ENCODE measurements at places on chromosomes 7 and 10.

DNA sequence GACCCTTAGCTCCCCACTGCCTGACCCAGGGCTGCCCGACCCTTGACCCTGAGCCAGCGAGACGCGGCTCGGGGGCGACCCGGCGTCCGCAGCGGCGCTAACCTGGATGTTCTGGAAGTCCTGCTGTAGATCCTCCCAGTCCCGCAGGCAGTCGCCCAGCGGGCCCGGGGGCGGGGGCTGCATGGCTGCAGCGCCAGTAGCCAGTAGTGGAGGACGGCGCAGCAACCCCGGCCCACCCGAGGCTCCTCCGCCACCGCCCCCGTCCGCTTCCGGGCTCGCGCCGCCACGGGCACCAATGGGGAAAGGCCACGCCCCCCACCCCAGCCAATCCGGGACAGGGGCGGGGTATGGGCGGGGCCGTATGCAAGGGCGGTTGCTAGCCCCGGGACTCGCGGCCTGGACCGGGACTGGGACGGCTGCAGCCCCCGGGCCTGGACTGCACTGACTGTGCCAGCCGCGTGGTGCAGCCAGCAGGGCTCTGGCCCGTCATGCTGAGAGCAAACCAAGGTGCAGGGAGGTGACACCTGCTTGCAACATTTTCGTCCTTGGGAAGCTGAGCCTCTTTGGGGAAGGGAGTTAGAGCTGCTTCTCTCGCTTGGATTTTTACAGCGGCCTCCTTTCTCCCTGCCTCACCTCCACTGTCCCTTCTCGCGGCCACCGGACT is at the start of gene TMEM120A:
TSS of gene TMEM120A (minus strand) at position 208 of the 664 bp plus-strand sequence. CDS start at position 183, 25 bp downstream.
- peaks cover 14% of the 10 kb centered on the region for H3K4me1 ChIP-seq
- peak within 1 kb of the TSS; percentile 71 for H3K4me3 ChIP-seq
- no peaks in the 10 kb centered on the region for H3K27me3 ChIP-seq
- H3K36me3 ChIP-seq, result peaks cover 16% of the 10 kb centered on the region

DNA sequence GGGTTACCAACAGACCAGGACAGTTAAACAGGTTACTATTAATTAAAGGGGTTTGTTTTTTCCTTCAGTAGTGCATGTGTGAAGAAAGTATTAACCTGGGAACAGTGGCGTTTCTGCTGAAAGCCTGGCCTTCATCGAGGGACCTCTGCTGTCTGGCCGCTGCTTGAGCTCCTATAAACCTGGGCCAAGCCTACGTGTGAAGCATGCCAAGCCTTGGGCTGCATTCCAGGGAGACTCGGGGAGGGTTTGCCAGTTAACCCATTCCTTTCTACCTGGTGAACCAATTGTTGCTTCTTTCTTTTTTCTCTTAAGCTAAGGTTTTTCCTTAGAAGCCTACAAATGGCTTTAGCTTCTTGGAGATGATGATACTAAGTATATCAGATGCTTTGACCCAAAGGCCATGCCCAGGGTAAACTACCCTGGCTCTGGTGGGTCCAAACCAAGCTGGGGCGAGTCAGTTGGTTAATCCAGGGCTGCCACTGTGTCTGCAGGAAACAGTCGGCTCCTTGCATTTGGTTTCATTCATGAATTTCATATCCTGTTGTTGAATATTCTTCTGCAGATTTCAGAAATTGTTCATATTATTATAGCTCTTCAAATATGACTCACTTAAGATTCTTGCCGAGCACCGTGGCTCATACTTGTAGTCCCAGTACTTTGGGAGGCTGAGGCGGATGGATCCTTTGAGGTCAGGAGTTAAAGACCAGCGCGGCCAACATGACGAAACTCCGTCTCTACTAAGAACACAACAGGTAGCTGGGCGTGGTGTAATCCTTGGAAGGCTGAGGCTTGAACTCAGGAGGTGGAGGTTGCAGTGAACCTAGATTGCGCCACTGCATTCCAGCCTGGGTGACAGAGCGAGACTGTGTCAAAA is 23.8 kb downstream of the PFKP start:
- peak; percentile 26 for DNase-seq
- peaks cover 76% of the 10 kb centered on the region for H3K36me3 ChIP-seq
- H3K27ac ChIP-seq, result peak overlapping the region; percentile 87

GRCh38 chr7:102463841-102464576 is 654 bp downstream of the ALKBH4 start:
- H3K4me1 ChIP-seq, result peaks cover 20% of the 10 kb centered on the region
- H3K27me3 ChIP-seq, result no peaks in the 10 kb centered on the region
- peak overlapping the region; percentile 93 for H3K4me3 ChIP-seq
- peak overlapping the region; percentile 81 for H3K27ac ChIP-seq

- DNase-seq, result no peak
- peaks cover 2% of the 10 kb centered on the region for H3K36me3 ChIP-seq
- no peaks in the 10 kb centered on the region for H3K27me3 ChIP-seq
- H3K4me3 ChIP-seq, result no peak overlapping the region
Measured at GRCh38 chr7:25031432-25031831, 51.5 kb upstream of the OSBPL3 start.

DNA sequence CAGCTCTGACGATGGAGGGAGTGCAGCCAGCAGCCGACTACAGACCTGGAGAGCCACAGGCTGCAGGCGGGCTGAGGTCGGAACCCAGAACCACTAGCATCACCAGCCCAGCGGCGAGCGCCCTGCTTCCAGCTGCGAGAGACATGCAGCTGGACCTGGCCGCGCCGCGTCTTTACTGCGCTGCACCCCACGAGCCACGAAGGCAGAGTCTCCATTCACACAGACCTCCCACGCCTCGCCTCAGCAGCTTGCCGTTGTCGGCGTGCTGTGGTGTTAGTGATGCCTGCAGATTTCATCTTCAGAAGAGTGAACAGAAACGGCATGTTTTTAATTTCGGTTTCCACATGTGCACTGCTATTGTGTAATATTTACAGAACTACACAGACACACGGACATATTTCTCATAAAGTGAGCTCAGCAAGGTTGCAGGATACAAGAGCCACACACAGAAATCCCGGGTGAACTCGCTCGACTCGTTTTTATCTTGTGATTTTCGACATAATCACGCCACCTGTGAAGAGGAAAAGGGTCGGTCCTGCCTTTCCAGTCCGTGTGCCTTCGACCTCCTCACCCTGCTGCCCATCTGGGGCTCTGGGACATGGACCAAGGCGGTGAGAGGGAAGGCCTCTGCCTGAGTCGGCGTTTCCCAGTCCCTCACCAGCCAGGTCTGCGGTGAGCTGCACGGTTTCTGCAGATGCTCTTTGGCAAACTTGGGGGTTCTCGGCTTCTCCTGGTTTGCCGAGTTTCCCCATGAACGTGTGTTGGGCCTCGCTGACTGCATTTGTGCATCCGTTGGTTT is 252.2 kb downstream of the ELFN1 start:
- DNase-seq, result peak; percentile 73
- H3K27ac ChIP-seq, result peak overlapping the region; percentile 31
- H3K4me3 ChIP-seq, result peak overlapping the region; percentile 37
- H3K4me1 ChIP-seq, result peaks cover 75% of the 10 kb centered on the region
- no peaks in the 10 kb centered on the region for H3K27me3 ChIP-seq
- peaks cover 9% of the 10 kb centered on the region for H3K36me3 ChIP-seq

GRCh38 chr10:10092581-10092980 is 925.1 kb upstream of the CELF2 start:
- no peak overlapping the region for H3K27ac ChIP-seq
- no peaks in the 10 kb centered on the region for H3K4me1 ChIP-seq
- no peak for DNase-seq
- H3K36me3 ChIP-seq, result no peaks in the 10 kb centered on the region
- no peaks in the 10 kb centered on the region for H3K27me3 ChIP-seq

GRCh38 chr10:132186488-132187429 is at the start of gene DPYSL4:
Gene DPYSL4, plus strand, starts transcription at chr10:132186948. Its CDS starts 116 bp downstream, at chr10:132187064.
- peaks cover 4% of the 10 kb centered on the region for H3K4me1 ChIP-seq
- peak; percentile 23 for DNase-seq
- H3K27ac ChIP-seq, result no peak within 1 kb of the TSS
- H3K4me3 ChIP-seq, result peak within 1 kb of the TSS; percentile 59

DNA sequence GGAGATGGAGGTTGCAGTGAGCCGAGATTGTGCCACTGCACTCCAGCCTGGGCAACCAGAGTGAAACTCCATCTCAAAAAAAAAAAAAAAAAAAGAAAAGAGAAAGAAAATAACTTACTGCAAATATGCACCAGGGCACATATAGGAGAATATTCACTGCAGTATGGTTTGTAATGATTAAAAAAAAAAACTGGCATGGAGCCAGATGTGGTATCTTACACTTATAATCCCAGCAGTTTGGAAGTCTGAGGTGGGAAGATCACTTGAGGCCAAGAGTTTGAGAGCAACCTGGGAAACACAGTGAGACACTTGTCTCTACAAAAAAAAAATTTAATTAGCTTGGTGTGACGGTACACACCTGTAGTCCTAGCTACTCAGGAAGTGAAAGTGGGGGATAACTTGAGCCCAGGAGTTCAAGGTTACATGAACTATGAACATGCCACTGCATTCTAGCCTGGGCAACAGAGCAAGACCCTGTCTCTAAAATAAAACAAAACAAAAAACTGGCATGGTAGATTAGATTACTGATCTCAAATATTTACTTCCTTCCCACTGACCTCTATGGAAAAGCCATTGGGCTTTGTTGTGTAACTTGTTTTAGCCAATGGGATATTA is 85.6 kb downstream of the MICU1 start:
- no peak overlapping the region for H3K27ac ChIP-seq
- H3K36me3 ChIP-seq, result peaks cover 42% of the 10 kb centered on the region
- no peaks in the 10 kb centered on the region for H3K27me3 ChIP-seq
- DNase-seq, result no peak

GRCh38 chr10:46090258-46090812 is 44.3 kb upstream of the MSMB start:
- peaks cover 15% of the 10 kb centered on the region for H3K4me1 ChIP-seq
- H3K36me3 ChIP-seq, result no peaks in the 10 kb centered on the region
- no peak overlapping the region for H3K4me3 ChIP-seq
- H3K27me3 ChIP-seq, result no peaks in the 10 kb centered on the region
- no peak overlapping the region for H3K27ac ChIP-seq

DNA sequence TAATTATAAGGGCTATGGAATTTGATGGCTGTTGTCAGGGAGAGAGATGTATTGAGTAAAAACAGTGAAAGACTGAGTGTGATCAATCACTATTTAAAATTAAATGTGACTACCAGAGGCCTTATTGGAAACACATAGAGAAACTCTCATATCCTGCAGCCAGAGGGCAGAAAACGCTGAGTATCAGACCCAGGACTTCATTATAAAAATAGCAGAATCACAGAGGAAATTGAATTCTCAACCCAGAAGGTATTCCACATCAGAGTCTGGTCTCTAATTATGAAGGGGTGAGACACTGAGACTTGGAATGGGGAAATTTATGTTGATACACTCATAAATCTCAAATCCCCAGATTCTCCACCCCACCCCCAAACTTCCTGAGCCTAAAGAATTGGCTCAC is 69.5 kb upstream of the IL6 start:
- H3K27me3 ChIP-seq, result peaks cover 21% of the 10 kb centered on the region
- H3K36me3 ChIP-seq, result no peaks in the 10 kb centered on the region
- peaks cover 8% of the 10 kb centered on the region for H3K4me1 ChIP-seq
- H3K4me3 ChIP-seq, result no peak overlapping the region

DNA sequence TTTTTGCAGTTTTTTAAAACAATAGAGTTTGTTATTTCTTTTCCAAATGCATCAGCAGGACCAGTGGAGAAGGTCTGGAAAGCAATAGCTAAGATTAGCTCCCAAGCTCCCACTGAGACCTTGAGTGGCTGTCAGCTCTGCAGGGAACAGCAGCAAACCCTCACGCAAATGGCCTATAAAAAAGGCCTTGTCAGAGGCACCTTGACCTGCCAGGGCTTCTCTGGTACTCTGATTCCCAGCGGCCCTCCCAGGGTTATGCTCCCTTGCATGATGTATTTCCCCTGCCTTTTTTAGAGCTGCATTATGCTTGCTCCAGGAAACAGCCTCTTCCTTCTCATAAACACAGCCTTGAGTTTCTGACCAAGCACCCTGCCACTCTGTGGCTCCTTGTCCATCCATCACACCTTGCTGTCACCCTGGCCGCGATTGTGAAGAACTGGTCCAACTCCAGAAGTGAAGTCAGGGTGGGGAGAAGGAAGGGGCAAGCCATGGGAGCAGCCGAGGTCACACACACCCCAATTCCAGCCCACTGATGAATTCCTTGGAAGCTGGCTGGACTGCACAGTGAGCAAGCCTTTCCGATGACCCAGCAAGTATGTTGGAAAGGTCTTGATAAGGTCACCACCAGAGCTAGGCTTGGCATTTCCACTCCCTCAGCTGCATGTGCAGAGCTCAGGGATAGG is 35.3 kb upstream of the NKX2-3 start:
- no peaks in the 10 kb centered on the region for H3K4me1 ChIP-seq
- H3K27ac ChIP-seq, result no peak overlapping the region
- H3K36me3 ChIP-seq, result no peaks in the 10 kb centered on the region
- no peak for DNase-seq
- no peak overlapping the region for H3K4me3 ChIP-seq

DNA sequence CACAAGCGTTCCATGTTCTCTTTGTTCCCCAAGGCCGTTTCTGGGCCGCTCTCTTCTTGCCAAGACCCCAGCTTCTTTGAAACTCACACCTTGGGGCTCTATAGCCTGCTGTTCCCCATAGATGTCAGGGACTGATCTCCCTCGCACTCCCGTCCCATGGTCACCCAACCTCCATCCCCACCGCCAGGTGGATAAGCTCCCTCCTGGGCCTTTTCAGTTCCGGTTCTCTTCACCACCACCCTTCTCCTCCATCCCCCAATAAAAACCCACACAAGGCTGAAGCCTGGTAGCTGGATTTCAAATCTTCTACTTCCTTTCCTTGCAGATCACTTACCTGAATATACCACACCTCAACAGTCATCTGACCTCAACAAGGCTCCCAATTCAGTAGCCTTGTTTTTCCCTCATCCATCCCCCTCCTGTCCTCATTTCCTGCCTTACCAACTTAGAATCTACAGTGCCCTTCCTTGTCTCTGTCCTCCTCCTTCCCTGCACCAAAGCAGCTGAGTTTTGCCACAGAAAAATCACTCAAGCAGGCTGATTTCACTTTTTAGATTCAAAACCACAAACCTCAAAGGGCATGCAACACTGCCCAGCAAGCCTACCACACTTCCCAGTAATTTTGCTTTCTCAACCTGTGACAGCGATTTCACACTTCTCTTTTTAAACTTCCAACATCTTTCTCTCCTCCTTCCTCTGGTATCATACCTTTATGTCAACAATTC is 7.7 kb downstream of the SLC37A3 start:
- peaks cover 12% of the 10 kb centered on the region for H3K36me3 ChIP-seq
- H3K27me3 ChIP-seq, result no peaks in the 10 kb centered on the region
- H3K27ac ChIP-seq, result no peak overlapping the region
- H3K4me3 ChIP-seq, result no peak overlapping the region
- no peak for DNase-seq

DNA sequence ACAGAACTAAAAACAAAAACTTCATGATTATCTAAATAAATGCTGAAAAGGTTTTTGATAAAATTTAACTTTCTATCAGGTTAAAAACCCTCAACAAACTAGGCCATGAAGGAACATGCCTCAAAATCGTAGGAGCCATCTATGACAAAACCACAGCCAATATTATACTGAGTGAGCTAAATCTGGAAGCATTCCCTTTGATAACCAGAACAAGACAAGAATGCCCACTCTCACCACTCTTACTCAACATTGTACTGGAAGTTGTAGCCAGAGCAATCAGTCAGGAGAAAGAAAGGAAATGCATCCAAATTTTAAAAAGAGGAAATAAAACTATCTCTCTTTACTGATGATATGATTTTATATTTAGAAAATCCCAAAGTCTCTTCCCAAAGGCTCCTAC is 228.7 kb downstream of the CHRM2 start:
- H3K27me3 ChIP-seq, result no peaks in the 10 kb centered on the region
- DNase-seq, result no peak
- H3K4me3 ChIP-seq, result no peak overlapping the region
- no peaks in the 10 kb centered on the region for H3K4me1 ChIP-seq
